Stimulated activated CD8-positive, alpha-beta memory T cell treated with anti-CD3 and anti-CD28 coated beads, Interleukin-4, amount 100 ng/mL, for 24 hours (primary cell): ENCODE measurements at places on chromosomes 4 and X.

- DNase-seq = peak; percentile 66
These were observed at the start of gene GUCY1B1 for GRCh38 chr4:155758481-155759371. Gene GUCY1B1 (plus strand): TSS chr4:155759021. CDS start chr4:155759141, 120 bp downstream.

GRCh38 chrX:44011506-44011905 lies 38.3 kb upstream of the NDP start:
- DNase-seq = no peak

- peak; percentile 49 for DNase-seq
These were observed 37.8 kb downstream of the SEPTIN6 start for GRCh38 chrX:119655125-119655524.

- peak; percentile 49 for DNase-seq
These were observed at the start of gene ARSD for GRCh38 chrX:2928583-2929434. Gene ARSD (minus strand): TSS chrX:2929339. CDS start chrX:2929275, 64 bp downstream.

DNA sequence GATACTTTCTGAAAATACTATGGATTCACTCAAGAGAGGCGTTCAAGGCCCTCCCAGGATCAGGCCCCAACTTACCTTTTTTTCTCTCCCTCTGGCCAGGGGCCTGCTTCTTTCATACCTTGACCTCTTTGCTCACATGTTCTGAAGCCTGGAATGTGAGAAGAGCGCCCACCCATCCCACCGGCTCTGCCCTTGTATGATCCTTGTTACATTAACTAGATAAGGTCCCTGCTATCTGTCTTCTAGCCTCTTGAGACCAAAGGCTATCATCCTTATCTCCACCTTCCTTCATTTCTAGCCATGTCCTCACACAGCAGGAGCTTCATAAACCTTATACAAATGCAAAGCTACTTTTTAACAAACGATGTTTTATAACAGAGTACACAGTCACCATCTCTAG lies 45.9 kb downstream of the PROM1 start:
- DNase-seq = no peak

DNA sequence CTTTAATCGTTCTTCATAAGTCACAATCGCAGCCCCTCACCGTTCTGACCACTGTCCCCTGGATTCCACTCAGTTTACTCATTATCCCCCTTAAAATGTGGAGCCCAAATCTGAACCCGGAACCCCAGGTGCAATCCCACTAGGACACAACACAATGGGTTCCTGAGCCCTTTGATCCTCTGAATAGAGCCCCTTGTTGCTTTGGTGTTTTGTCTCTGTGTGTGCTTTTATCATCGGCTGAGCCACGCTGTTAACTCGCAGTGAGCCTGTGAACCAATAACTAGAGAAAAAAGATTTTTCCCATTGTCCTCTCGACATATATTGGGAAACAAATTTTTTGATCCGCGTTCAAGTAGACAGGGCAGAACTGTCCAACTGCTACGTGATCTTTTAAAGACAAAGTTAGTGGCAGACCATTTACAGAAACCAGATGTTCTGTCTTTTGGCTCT lies 617 bp upstream of the PDHA1 start:
- no peak for DNase-seq

GRCh38 chr4:9771034-9771433 lies 10.4 kb upstream of the DRD5 start:
- DNase-seq = no peak

GRCh38 chr4:61555789-61556188 lies 355.7 kb downstream of the ADGRL3 start:
- no peak for DNase-seq

DNA sequence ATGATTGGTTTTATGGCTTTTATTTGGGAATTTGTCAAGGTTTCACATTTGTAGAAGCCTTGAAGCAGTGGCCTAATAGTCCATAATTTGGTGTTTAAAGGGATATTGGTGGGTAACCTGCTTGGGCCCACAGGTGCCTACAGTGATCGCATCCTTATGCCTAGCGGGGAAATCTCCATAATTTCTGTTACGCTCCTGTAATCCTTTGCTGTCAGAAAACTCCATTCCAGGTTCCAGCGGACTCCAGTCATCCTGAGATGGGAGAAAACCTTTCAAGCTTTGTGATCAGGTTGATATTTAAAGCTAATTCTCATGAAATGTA lies 257.0 kb upstream of the JADE1 start:
- DNase-seq = no peak

DNA sequence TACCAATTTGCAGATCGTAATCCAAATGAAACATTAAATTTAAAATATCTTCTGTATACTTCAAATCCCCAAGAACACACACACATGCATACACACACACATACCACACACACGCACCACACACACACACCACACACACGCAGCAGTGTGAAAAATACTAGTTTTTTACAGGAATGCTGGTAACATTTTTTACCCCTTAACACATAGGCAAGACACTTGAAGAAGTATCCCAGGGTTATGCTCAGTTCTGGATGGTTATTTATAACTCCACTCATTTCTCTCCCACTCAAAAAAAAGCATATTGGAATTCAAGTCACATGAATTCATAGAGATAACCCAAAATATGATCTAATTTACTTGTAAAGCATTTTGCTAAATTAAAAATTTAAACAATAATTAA lies 325.5 kb upstream of the SLC7A11 start:
- no peak for DNase-seq
